ENCODE measurements at places on chromosomes 2 and 18. TPM values are rescaled to one million over a fixed set of nuclear protein-coding genes. Genes with fewer than 3 reads are reported as not detected.
A peak's percentile ranks its signal among the peaks of the same experiment; 100 is the strongest.

GRCh38 chr2:55419233-55419678 lies 400 bp downstream of the CCDC88A start:
- peak; percentile 81 for DNase-seq

DNA sequence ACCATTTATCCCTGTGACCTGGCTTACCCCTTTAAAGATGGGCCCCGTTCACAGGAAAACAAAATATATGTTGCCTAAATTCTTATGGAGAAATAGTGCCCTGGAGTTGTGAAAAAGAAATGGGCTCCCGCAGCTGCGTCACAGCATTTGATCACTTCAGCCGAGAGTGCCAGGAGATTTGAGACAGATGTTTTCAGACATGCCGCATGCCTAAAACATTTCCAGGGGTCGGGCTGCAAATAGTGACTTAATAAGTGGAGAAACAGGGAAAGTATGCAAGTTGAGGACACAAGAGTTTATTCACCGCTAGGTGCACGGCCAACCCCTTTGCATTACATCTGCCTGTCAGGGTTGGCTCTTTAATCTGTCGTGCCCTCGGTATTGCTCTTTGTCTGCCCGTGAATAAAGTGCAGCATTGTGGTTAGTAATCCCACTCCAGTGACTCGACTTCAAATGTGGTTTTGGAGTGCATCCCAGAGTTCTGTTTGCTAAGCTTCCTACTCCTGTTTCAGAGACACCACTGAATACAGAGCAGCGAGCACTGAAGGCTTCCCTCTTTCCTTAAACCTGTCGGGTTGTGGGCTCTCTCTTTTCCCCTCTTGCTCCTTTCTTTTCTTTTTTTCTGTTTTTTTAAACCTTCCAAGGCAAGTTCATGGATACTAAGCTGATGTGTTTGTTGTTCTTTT lies 187.5 kb downstream of the LTBP1 start:
- peak; percentile 93 for DNase-seq

GRCh38 chr2:97858442-97858841 lies 137.3 kb downstream of the TMEM131 start:
- no peak for DNase-seq

GRCh38 chr18:48548011-48548771 lies 9.4 kb downstream of the CTIF start:
- DNase-seq: no peak

The PHOSPHO2 gene
- 11.7 TPM for total RNA-seq

The UPP2 gene
- 1.4 TPM for total RNA-seq

DNA sequence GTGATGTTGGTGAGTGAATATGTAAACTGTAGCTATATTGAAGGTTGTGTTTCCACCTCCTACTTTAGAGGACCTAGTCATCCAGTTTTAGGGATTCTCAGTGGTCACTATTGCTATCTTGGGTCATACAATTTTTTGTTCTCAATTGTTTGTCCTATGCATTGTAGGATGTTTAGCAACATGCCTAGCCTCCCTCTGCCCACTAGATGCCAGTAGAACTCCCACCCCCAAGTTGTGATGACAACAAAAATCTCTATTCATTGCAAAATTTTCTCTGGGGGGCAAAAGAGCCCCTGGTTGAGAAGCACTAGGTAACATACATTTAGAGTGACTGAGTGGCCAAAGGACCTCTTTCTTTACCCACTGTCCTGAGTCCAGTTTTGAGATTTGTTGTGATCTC lies 87.3 kb downstream of the LRRTM4 start:
- no peak for DNase-seq

The KHK gene
- total RNA-seq: 6.0 TPM
